Gastrocnemius medialis (tissue), 4 donors: ENCODE measurements at places on chromosomes 4 and X.

- DNase-seq, result no peak
Observed at GRCh38 chr4:61003301-61003700, 196.8 kb upstream of the ADGRL3 start.

GRCh38 chr4:121358473-121358872 lies 22.3 kb downstream of the QRFPR start:
- no peak for DNase-seq

- peak; percentile 43 for DNase-seq
Observed at GRCh38 chr4:41644288-41644914, 104.1 kb downstream of the PHOX2B start.

DNA sequence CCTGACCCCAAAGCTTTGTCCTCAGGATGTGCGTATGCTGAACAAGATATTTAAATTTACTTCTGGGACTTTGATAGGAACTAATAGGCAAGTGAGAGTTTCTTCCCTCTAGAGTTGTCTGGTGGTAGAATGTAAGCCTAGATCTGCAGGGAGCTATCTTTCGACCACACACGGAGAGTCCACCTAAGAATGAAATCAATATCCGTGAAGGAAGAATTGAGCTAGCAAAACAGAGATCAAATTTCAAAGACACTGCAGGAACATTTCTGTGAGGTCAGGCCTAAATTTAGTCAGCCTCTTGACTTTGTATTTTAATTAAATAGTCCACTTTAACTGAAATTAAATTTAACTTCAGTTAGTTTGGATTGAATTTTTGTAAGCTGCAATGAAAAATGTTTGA lies 871.3 kb downstream of the RAB28 start:
- no peak for DNase-seq

DNA sequence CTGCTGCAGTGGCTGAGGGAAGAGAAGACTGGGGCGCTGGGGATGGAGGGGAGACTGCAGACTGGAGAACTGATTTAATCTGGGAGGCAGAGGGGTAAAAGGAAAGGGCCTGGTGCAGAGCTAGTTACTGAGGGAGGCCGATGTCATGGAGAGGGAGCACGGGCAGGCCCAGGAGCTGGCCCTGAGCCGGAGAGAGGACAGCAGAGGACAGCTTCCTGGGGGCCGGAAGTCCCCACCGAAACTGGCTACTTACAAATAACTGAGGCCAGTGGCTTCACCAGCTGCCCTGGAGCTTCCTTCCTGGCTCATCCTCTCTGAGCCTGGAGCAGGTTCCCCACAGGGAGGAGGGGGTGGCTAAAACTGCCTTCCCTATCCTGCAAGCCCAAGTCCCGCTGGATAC lies 26.9 kb downstream of the NSG1 start:
- DNase-seq, result no peak

DNA sequence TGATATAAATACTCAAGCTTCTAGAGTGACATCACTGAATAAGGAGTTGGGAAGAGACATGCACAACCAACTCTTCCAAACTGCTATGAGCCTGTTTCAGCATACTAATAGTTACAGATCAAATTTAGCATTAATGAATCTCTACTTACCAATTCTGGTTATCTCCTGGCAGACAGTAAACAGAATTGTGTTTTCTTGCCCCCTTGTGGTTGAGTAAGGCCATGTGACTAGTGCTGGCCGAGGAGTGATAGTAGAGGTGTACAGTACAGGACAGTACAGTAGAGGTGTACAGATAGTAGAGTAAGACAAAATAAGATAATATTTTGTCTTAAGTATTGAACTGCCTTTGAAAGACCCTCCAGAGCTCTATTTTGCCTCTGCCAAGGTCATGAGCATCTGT lies 681.4 kb downstream of the GABRG1 start:
- no peak for DNase-seq

- no peak for DNase-seq
Observed at GRCh38 chr4:3397128-3397527, 44.6 kb upstream of the HGFAC start.

- DNase-seq, result no peak
Observed at GRCh38 chrX:55867708-55868107, 150.2 kb downstream of the RRAGB start.

GRCh38 chr4:72945719-72946336 lies 123.7 kb downstream of the COX18 start:
- no peak for DNase-seq

DNA sequence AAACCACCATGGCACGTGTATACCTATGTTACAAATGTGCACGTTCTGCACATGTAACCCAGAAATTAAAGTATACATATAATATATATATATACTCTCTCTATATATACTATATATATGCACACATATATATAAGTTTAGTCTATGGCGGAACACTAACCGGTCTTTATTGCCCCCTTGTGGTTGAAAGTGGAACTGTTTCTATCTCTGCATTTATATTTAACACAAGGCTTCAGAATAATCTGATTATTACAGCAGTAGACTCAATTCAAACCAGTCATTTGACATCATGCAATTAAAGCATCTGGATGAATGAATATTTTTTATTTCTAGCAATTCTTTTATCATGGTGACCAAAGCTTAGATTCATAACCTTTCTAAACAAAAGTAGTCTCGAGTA lies 14.6 kb downstream of the RAB9B start:
- no peak for DNase-seq

- DNase-seq, result no peak
Observed at GRCh38 chr4:61201961-61202637, 2.0 kb downstream of the ADGRL3 start.

DNA sequence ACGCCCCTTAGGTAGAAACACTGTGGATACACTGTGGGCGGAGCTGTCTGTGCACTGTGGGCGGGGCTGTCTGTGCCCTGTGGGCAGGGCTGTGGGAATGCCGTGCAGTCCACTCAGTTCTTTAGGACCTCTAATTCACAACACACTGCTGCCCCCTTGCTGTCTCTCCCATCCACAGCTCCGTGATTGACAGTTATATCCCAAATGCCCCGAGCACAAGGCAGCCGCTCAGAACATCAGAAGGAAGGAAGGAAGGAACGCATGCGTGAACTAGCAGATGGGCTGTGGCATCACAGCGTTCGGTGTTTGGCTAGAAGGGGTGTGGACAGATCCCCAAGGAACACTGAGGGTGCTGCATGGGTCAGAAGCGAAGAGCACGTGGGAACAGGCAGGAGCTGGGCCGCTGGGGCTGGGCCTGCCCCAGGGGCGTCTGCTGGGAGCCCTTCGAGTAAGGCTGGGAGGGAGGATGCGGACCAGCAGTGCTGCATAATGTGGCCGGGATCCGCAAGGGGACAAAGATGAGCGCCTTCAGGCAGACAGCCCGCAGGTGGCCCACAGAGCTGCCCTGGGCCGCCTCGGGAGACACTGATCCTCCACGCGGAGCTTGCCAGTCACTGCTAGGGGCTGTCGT lies 29.8 kb downstream of the ACOX3 start:
- DNase-seq, result no peak

DNA sequence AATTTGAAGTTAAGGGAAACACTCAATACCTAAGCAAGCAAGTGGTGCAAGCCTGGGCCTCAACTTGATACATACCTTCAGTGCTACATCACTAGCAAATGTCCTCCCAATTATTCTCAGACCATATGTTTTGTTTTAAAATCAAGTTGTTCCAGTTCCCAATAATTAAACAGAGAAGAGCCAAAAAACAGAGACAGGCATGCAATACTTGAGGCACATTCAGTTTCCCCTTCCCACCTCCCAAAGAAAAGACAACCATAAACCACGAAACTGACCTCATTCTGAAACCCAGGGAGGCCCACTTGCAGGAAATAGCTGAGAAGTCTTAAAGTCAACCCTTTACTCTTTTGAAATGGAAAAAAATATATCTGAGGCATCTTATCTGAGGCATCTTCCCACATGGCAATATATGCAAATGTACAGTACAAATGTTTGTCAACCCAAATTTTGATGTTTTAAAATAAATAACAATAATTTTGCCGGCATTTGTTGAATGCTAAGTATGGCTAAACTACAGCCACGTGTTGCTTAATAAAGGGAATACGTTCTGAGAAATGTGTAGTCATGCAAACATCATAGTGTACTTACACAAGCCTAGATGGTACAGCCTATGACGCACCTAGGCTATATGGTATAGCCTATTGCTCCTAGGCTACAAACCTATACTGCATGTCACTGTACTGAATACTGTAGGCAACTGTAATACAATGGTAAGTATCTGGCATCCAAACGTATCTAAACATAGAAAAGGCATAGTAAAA lies 147.5 kb downstream of the TSPAN5 start:
- no peak for DNase-seq

DNA sequence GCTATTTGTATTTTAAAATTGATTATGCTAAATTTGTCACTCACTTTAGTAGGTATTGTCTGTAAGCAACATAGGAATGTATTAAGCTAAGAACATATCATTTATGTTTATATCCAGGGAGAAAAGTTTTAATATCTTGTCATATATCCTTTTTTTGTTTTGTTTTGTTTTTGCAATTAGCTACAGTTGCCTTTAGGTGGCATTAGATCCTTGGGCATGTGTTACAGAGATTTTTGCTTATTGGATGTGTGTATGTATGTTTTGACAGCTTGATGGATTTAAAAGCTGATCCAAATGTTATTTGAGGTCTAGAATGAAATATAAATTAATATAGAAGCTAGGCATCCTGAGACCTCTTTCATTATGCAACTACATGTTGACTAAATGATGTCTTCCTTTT lies 36.1 kb upstream of the OTUD4 start:
- DNase-seq, result no peak

DNA sequence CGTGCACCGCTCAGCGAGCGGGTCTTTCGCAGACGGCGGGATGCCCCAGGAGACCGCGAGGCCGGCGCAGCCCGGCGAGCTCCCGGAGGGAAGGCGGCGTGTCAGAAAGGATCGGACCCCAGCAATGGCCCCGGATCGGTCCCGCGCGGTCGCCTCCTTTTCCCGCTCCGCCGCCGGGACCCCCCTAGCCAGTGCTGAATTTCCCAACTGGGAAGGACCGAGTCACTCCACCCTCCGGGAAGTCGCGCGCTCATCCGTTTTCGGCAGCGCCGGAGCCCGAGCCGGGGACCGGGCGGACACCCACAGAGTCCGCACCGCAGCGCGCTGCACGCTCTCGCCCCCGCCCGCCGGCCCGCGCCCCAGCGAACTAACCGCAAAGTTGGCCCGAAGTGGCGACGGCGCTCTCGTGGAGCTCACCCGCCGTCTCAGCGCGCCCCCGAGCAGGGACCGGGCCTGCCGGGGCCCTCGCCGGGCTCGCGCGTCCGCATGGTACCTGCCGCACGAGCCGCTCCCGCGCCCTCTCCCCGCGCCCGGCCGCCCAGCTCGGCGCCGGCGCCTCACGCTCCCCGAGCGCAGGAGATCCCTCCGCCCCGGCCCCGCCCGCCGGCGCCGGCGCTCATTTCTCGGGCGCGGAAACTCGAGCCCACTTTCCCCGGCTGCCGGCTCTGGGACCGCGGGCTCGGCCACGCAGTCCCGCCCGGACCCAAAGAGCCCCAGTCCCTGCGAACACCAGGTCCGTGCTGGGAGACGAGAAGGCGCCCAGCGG lies at the start of gene FAT1:
Gene FAT1 (minus strand): TSS at position 565 of the 766 bp plus-strand sequence. CDS start 14,029 bp downstream, outside the sequence.
- DNase-seq, result no peak

DNA sequence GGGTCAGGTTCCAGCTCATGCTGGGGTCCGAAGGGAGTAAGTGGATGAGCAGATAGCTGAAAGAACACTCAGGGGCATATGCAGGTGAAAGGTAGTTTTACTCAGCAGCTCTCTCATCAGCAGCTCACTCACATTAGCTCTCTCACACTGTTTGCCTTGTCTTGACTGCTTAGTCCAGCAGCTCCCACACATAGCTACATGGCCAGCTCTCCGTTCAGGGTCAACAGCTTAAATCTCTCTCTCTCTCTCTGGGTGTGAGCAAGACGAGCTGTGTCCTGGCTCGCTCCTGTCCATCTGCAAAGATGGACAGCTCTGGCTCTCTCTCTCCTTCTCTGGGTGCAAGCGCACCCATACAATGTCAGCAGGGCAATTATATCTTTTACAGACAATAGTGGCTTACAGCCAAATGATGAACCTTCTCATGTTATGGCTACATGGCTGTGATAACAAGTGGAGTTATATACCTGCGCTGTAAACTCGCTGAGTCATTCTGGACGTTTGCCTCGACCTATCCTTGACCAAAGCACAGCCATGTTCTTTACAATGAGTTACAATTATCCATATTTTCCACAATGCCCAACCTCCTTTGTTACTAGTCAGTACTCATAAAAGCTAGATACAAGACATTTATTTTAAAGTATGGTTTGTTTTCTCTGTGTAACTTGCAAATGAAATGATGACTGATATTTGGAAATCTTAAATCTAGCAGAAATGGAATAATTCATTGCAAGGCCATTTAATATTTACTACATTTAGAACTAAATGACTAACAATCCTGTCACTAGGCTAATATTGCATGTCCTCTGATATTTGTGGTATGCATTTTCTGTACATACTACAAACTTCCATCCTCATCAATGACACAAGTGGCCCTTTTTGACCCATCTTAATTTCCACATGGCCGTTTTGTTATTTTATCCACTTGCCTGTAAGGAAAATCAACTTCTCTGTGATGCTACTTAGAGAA lies 9.3 kb downstream of the PAPSS1 start:
- no peak for DNase-seq

GRCh38 chrX:96566878-96567277 lies 117.8 kb upstream of the DIAPH2 start:
- DNase-seq, result no peak

- no peak for DNase-seq
Observed at GRCh38 chrX:124228849-124229248, 103.6 kb upstream of the TEX13D start.

DNA sequence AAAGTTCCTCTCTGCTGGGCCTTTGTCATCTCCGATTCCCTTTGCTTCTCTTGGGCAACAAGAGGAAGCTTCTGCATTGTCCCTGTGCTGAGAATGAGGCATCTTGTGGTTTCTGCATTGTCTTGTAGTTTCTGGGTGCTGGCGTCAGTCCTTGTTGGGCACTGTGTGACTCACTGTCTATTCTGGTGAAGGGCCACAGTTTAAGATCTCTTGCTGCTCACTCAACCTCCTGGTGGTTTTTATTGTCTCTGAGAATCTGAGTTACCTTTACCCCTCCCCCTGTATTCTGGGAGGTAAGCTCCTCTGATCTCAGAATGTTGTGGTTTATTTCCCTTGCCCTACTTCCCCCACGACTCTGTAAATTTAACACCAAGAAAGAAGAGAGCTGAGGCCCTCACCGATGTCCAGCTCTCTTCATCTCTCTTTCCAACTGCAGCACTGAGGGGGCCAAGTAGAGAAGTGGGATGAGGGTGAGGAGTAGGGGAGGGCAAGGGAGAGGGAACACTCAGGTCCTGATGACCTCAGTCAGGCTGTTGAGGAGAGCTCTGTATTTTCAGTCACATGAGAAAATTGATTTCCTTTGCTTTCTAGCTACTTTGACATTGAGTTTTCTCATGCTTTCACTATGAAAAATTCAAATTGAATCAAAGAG lies 441.6 kb upstream of the PITX2 start:
- no peak for DNase-seq

- no peak for DNase-seq
Observed at GRCh38 chr4:48931459-48931858, 24.9 kb upstream of the OCIAD2 start.

- DNase-seq, result no peak
Observed at GRCh38 chrX:65821721-65822496, 154.5 kb downstream of the MSN start.

DNA sequence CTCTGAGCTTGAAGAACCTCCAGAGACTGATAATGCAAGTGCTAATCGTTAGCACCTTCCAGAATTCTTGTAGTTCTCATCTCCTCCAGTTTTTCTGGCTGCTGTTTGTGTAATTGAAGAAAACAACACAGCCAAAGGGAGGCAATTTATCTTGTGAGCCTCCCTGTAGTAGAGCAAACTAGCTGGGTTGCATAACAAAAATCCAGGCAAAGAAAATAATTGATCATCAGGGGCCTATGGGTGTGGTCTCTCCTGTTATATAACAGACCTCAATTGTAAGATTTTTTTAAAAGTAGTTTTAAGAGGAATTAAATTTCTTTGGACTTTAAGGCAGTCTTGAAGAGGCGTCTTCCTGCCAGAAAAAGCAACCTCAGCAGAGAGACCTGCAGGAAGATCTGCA lies 817.0 kb downstream of the CENPC start:
- no peak for DNase-seq
